Omental fat pad (tissue), 4 donors: ENCODE measurements at places on chromosomes 11 and 22.

GRCh38 chr11:61160487-61161189 lies 588 bp downstream of the VPS37C start:
- no peak for DNase-seq

DNA sequence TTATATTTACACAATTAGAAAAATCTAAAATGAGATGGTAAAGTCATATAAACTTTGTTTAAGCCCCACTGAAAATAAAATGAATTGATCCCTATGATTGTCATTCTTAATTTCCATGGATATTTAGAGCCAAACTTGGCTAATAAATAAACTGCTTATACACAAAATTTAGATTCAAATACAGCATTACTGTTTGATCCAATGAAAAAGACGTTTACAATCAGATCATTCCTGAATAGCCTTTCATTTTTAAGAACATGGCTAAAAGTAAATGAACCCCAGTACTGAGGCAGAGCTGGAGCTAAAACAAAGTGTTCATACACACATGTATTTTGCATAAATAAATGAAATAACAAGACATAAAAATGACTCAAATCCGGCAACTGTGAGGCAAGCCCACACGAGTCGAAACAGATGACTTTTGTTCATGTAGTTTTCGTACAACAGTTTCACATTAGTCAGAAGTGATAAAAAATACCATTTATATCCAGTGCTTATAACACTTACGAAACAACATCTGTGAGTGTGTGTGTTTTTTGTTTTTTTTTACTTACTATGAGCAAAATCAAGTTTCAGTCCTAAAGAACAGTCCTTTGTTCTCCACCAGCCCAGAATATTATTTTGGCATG lies 386.5 kb downstream of the SOX6 start:
- no peak for DNase-seq

DNA sequence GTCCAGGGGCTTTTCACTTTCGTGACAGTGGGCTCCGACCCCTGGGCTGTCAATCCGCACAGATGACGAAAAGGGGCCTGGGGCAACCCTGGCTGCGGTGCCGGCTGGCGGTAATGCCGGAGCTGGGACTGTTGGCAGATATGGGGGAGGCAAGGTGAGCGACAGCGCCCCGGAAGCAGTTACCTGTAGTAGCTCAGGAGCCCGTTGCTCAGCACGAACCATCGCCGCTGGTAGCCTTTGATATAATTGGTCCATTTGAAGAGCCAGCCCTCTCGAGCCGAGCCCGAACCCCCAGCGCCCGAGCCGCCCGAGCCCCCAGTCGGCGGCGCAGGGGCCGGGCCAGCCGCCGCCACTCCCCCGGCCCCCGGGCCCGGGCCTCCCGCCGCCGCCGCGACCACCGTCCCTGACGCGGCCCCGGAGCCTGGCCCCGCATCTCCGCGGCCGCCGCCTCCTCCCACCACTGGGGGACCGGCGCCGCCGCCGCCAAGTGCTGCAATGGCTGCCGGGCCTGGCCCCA lies 396 bp downstream of the OSBP start:
- DNase-seq, result peak; percentile 35

DNA sequence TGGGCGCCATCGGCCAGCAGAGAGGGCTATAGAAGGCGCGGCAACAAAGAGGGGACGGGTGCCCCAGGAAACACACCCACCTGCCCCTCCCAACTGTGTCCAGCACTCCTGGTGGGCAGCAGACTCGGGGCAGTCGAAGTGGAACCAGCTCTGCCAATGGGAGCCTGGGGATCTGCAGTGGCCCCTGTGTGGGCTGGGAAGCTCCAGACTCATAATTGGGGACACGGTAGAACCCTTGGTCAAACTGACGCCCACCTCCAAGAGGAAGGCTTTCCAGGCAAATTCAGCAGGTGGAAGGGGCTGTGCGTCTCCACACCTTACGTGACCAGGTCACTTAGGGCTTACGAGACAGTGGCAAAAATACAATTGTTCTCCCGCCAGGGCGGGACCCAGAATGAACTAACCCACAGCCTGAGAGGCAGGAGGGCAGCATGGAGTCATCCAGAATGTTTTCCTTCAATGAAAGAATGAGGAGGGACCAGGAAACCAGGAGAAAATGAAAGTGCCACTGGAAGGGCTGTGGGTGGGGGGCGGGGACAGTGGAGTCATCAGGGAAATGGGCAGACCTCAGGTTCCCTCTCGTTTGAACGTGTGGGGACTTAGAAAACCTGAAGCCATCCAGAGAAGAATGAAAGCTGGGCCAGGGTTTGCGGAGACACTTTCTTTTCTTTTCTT lies 53.2 kb upstream of the SHANK2 start:
- DNase-seq, result no peak

DNA sequence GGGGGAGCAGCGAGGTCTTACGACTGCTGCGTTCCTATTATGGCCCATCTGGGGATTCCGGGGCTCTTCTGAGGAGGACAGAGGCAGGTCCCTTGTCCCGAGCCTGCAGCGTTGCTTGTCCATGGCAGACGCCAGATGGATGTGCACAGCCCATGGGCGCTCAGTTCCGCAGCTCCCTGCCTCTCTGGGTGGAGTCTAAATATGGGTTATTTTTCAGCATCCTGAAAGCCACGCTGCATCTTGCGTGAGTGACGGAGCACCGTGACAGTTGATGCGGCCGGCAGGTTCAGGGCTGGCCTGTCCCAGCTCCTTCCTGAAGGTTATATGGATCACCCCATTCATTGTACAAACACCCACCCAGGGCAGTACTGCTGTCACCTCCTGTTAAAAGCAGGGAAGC lies 1169.4 kb downstream of the BRD1 start:
- DNase-seq, result no peak

DNA sequence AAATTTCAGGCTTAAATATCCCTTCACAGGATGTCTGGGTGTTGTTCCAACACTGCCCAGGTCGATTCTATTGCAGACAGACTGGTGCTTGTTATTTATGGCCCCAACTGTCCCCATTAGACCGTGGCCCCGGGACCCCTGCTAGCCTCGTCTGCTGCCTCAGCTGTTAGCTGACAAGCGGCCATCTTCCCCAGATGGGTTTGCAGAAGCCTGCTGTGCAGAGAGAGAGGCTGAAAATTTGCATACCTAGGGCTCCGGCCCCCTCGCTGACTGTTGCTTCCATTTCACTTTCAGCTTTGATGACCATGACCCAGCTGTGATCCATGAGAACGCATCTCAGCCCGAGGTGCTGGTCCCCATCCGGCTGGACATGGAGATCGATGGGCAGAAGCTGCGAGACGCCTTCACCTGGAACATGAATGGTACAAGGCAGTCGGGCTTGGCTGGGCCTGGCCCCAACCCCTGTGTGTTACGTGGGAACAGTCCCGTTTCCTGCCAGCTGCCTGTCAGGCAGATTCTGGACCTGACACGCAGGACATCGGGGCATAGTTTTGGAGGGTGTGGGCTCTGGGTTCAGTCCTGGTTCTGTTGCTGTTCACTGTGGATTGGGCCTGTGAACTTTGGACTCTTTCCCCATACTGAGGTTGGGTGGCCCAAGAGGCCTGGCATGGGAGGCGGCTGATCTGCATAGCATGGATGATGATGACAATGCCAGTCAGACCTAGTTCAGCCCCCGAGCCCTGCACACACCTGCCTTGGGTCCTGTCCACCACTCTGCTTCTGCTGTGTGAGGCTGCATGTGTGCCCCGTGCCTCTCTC lies 16.4 kb downstream of the SMARCB1 start:
- no peak for DNase-seq

- no peak for DNase-seq
Measured at GRCh38 chr11:78652843-78653239, 78.2 kb upstream of the NARS2 start.

DNA sequence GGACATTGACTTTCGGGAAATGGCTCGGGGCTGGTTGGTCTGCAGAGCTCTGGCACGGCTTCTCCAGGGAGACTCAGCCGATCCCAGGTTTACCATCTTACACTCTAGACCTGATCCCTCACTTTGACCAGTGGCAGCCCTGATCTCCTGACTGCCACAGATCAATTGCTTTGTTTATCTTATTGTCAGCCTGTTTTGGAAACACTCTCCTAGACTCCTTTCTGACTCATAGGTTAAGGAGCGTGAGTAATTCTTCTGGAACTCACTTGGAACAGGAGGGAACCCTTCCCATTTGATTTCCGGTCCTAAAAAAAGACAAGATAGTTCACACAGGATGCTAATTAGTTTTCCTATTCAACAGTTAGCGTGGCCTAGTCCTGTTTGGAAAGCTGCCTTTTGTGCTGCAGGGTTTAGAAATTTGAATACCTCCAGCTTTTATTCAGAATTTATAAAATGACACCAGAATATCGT lies 16.0 kb upstream of the BMAL1 start:
- DNase-seq, result no peak

DNA sequence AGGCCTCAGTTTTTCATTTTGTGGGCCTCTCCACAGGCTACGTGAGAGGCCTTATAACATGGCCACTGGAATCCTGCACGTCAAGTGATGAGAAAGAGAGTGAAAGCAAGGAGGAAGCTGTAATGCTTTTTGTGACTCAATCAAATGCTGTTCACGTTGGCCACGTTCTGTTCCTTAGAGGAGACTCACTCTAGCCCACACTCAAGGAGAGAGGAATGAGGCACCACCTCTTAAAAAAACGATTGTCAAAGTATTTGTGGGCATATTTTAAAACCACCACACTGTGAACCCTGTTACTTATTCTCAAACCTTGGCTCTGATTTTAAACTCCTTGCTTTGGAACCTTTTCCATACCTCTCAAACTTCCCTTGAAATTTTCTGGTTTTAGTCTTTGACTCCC lies 705.0 kb downstream of the NELL1 start:
- no peak for DNase-seq

- no peak for DNase-seq
Measured at GRCh38 chr22:35434061-35434710, 34.2 kb downstream of the MCM5 start.

DNA sequence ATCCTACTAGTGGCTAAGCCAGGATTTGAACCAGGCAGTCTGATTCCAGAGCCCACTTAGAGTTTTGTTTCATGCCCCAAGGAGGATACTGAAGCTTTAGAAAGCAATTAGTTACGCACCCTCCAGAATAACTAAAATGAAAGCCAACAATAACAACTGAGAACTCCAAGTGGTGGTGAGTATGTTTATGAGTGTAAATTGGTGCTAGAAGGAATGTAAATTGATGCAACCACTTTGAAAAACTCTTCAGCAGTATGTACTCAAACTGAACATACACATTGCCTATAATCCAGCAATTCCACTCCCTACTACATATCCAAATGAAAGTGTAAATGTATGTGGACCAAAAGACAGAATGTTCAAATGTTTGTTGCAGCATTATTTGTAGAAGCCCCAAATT lies 6.7 kb upstream of the ARL14EP start:
- DNase-seq, result no peak

DNA sequence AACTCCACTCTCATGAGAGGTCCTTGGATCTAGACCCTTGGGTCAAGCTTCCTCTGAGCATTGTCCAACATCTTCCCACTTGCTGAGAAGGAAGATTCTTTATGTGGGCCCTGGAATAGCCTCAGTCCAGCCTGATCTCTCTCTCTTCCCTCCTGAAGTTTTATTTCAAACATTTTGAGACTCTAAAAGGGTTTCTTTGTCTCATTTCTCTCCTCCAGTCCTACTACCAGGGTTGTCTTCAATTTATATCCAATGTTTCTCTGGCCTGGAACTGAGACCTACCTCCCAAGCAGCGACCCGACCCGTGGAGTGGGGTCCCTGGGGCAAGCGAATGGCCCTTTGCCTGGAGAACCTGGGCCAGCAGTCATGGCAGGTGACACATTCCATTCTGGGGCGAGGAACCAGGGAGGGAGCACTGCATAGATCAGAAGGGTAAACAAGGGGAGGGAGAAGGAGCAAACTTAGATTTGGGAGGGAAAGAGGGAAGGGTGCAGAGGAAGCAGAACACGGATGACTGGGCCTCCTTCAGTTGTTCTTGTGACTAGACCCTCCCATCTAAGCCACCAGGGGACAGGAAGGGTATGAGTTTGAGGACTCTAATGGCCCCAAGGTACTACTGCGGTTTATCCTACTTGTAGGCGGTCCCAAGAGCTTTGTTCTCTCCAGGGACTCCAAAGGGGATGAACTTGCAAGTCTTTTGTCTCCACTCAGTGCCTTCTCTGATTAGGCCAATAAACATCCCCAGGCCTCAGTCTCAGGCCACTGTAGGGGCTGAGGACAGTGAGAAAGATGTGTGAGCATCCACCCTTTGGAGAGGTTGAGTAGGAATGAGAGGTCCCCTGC lies 14.2 kb upstream of the PRAME start:
- no peak for DNase-seq

DNA sequence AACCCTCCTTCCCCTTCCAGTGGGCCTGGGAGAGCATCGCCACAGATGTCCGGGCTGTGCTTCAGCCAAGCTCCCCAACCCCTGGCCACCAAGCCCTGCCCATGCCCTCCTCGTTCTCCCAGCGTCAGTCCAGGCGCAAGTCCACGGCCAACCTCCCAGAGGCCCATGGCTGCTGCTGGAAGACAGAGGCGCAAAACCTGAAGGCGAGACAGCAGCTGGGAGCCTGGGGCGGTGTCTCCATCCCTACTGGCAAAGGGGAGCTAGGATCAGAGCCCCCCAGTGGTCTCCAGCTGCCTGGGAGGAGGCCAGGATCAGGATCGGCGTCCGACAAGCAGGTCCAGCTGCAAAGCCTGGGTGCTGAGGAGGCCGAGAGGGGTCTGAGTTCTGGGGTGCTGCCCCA lies 1.9 kb downstream of the TSGA10IP start:
- no peak for DNase-seq

DNA sequence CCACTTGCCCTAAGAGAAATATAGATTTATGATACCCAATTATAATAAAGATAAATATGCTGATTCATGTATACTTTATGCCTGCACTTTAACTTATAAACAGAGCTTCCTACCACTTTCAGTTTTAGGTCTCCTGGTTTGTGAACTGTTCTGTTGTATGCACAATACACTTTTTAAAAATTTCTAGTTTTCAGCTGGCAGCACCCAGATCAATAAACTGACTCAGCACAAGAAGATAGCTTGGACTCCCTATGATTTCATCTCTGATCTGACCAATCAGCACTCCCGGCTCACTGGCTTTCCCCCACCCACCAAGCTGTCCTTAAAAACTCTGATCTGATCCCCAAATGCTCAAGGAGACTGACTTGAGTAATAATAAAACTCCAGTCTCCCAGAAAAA lies 33.5 kb upstream of the FAM181B start:
- no peak for DNase-seq

DNA sequence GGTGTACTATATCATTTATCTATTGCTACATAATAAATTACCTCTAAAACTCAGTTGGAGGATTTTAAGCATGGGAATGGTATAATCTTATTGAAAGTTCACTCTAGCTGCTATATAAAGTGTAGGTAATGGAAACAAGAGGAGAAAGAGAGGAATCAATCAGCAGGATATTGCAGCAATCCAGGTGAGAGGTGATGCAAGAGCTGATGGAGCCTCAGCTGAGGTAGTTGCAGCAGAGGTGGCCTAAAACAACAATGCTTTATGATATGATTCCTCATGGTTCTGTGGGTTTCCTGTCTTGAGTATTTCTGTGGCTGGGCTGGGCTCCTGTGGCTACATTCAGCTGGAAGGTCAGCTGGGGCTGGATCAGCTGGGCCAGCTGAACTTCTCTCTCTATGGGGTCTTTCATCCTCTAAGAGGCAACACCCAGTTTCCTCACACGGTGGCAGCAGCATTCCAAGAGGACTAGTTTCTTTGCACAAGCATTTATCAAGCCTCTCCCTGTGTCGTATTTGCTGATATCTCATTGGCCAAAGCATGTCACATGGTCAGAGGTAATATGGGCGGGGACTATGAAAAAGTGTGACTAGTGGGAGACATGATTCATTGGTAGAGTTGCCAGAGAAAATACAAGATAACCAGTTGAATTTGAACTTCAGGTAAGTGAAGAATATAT lies 135.4 kb upstream of the LARGE1 start:
- DNase-seq, result no peak

- peak; percentile 62 for DNase-seq
Measured at GRCh38 chr11:67239783-67240575, 26.3 kb upstream of the GRK2 start.

GRCh38 chr11:71300187-71300586 lies 47.8 kb upstream of the SHANK2 start:
- DNase-seq, result no peak
